ENCODE measurements at places on chromosomes 6 and 20.
A peak's percentile ranks its signal among the peaks of the same experiment; 100 is the strongest.

DNA sequence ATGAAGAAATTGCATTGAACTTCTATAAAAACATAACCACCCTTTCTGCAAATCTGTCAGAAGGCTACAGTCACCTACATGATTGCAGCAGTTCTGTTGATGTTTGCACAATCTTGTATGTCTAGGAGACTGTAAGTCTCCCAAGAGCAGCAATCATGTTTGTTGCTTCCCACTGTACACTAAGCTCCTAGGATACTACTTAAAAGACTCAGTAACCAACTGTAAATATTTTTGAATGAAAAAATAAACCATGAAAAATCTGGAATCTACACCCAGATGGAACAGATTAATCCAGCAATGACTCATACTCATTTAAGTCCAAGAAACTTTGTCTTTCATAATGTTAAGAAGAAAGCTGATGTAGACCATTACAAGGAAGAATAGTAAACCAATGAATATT, 168.5 kb upstream of the ATXN1 start:
- DNase-seq: no peak

- no peak for DNase-seq
These were observed 3.9 kb upstream of the TEAD3 start for GRCh38 chr6:35500782-35501181.

GRCh38 chr20:53642196-53643030, 48.8 kb upstream of the ZNF217 start:
- peak; percentile 67 for DNase-seq

GRCh38 chr20:24584538-24585356, 115.3 kb downstream of the SYNDIG1 start:
- no peak for DNase-seq

DNA sequence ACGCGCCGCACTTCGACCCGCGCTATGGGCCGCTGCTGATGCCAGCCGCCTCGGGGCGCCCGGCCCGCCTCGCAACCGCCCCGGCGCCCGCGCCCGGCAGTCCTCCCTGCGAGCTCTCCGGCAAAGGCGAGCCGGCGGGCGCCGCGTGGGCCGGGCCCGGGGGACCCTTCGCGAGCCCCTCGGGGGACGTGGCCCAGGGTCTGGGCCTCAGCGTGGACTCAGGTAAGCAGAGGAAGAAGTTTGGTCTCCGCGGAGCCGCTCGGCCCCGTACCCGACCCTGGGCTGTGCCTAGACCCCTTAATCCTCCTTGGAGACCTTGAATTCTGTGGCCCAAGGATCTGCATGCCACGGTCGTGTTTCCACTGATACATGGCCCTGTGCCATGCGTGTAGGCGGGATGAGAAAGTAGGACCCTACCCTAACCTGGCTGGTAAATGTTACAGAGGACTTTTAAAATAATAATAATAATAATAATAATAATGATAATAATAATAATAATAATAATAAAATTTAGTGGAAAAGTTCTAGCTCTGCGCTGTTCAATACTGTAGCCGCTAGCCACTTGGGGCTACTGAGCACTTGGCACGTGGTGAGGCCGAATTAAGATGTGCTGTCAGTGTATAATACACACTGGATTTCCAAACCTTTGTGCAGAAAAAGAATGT, 5.6 kb downstream of the VGLL2 start:
- no peak for DNase-seq

GRCh38 chr6:36608788-36609563, 14.8 kb downstream of the SRSF3 start:
- DNase-seq: no peak

GRCh38 chr20:51697096-51697826, 70.9 kb downstream of the ATP9A start:
- DNase-seq: no peak

- no peak for DNase-seq
These were observed 3.3 kb downstream of the ZSWIM3 start for GRCh38 chr20:45860560-45861220.

- DNase-seq: no peak
These were observed 156.6 kb upstream of the TAB2 start for GRCh38 chr6:149160943-149161342.

DNA sequence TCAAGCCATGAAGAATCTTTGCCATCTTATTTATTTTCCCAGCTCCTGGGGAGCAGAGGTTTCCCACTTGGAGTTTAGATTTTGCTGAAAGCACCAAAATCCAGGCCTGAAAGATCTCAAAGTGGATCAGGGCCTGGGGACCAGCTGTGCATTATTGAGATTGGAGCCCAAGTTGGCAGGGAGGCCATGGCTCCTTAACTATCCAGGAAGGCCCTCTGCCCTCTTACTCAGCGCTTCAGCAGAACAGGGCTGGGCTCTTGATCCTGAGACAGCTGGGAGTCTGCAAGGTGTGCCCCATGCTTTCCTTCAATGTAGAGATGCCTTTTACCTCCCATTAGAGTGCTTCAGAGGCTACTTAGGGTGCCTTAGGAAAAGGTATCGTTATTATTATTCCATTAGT, 24.6 kb downstream of the FOXO3 start:
- no peak for DNase-seq

GRCh38 chr6:45710304-45710821, 305.3 kb downstream of the CLIC5 start:
- no peak for DNase-seq

- DNase-seq: no peak
These were observed 476.8 kb downstream of the EPHA7 start for GRCh38 chr6:92942549-92942948.

DNA sequence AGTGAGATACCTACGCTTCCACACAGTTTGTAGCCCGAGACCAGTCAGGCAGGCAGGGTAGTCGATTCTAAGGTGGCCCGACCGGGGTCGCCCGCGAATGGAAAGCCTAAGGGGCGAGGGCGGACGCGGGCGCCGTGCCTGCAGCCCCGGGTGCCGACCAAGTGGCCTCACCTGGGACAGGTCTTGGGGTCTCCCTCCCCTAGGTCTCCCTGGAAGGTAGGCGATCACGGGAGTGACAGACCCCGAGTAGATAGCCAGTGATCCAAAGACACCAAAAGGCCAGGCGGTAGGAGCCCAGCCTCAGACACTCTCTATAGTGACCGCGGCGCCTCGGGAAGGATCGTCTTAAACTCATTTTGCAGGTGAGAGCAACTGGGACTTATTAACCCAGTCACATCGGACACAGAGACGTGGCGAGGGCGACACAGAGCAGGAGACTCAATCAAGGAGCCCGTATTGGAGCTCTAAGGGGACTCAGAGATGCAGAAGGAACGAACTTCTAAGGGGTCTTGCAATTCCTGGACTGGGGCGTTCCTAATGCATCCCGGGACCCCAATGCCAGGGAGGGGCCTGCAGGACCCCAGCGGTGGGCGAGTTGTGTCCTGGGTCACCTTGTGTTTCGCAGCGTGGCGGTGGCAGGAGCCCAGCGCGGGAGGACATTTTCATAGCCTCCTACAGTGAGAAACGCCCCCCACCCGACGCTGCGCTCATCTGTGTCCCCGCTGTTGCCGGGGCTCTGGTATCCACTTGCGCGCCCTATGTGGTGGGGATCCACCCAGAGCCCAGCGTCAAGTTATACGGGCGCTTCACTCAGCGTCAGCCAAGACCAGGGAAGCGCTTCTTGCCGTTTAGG, 2.1 kb upstream of the VSX1 start:
- no peak for DNase-seq

GRCh38 chr20:44750081-44750805, 4.6 kb downstream of the KCNK15 start:
- no peak for DNase-seq

- peak; percentile 38 for DNase-seq
These were observed 37.5 kb upstream of the IER3 start for GRCh38 chr6:30781743-30782424.

DNA sequence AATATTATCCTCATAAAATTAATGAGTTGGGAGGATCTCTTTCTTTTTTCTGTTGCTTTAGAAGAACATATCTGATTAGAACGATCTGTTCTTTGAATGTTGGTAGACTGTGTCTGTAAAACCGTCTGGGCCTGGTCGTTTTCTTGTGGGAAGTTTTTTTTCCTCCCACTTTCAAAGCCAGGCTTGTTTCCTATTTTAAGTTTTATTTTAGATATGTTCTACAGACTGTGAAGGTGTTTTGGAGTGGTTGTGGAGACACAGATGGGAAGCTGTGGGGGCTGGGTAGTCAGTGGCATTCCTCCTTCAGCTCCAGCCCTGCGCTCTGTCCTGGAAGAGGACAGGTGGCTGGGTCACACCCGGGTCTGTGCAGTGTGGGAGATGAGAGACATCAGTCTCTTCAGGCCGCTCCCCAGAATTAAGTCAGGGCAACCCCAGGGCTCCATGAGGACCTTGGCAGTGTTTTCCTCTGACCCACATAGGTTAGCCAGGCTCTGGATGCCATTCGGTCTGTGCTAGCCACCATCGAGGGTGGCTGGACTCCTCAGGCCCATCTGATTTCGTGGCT, 92.0 kb upstream of the SCP2D1 start:
- DNase-seq: no peak

All from NCI-H2107 (cell line).